ENCODE measurements at places on chromosomes 2 and 18. TPM values are rescaled to one million over a fixed set of nuclear protein-coding genes. Genes with fewer than 3 reads are reported as not detected.

The ALMS1 gene
- 10.1 TPM for total RNA-seq

The IGFBP5 gene
- 0.13 TPM for total RNA-seq

The FSHR gene
- total RNA-seq, result not detected

The CD207 gene
- not detected for total RNA-seq

The DNAJC5G gene
- not detected for total RNA-seq

The HOXD10 gene
- 5.5 TPM for total RNA-seq

The HAUS1 gene
- 70.2 TPM for total RNA-seq

The NYAP2 gene
- total RNA-seq, result not detected

The ALPP gene
- 2.7 TPM for total RNA-seq

The TUBA4B gene
- 0.33 TPM for total RNA-seq

The TDRD15 gene
- total RNA-seq, result not detected

The ELP2 gene
- total RNA-seq, result 34.7 TPM

The NETO1 gene
- not detected for total RNA-seq

The CROCC2 gene
- total RNA-seq, result not detected

The GYPC gene
- total RNA-seq, result not detected

The TRIM43 gene
- not detected for total RNA-seq

The LINC00305 gene
- total RNA-seq, result not detected

The SCYGR4 gene
- total RNA-seq, result not detected

The MAP4K3 gene
- 18.3 TPM for total RNA-seq

The DQX1 gene
- 0.20 TPM for total RNA-seq

The WNT6 gene
- 0.08 TPM for total RNA-seq

The NT5DC4 gene
- total RNA-seq, result not detected

The ABCG5 gene
- not detected for total RNA-seq

All from A549 treated with ZK216348 at 1 μM for 4 hours (cell line).